T-helper 2 cell treated with Interferon-gamma antibody and Interleukin-4, amounts not matched to agents 5 μg/mL and 100 μg/mL, for 36 hours (primary cell): ENCODE measurements at places on chromosomes 13 and 19.

- no peak for DNase-seq
These were observed 77.2 kb upstream of the TMTC4 start for GRCh38 chr13:100751826-100752225.

DNA sequence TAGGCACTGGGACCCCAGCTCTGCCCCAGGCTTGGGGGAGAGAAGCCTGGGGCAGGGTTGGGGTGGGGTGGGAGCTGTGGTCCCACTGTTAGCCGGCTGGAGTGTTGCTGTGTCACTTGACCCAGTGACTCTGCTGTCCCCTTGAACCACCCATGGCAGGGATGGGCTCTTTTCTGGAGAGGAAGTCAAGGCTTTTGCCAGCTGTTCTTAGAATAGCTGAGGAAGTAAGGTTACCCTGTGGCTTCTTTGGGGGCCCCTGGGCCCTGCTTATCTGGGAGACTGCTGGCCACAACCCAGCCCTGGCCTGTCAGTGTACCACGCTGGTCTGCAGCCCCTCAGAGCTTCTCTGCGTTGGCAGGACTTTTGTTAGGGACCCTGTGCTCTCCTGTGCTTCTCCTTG lies 9.1 kb downstream of the PNPLA6 start:
- DNase-seq: no peak

DNA sequence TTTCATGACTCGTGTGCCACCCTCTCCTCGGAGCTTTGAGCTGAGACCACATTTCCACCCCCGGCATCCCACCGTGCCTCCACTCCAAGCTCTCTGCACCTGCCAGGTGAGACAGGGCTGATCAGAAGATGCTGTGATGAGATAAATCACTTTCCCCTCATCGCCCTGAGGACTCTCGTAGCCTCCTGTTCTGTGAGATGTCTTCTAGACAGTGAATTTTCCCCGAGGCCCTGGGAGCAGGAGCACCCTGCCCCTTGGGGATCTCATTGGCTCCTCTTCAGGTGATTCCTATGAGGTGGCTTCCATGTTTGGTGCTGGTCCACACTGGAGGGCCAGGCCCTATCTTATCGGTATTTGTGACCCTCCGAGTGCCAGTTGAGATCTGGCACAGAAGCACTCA lies 154.0 kb upstream of the TSHZ3 start:
- no peak for DNase-seq

GRCh38 chr19:44685877-44686276 lies 13.1 kb upstream of the CEACAM16 start:
- DNase-seq: no peak

DNA sequence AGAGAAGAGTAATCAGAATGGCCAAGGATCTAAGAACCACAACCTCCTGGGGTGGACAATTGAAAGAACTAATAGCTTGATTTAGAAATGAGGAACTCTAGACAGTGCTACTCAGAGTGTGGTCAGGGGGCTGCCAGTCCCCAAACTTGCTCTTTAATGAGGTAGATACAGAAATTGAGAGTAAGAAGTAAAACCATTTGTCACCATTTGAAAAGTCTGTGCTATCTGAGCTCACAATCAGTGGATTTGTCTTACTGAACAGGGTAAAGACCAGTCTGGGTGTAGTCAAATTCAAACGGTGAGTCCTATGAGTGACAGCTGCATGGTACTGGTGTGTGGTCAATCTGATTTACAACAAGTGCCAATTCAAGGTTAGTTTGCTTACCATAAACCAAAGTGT lies 118.9 kb downstream of the KL start:
- DNase-seq: no peak

GRCh38 chr13:63190742-63191141 lies 1775.1 kb upstream of the PCDH20 start:
- DNase-seq: no peak

DNA sequence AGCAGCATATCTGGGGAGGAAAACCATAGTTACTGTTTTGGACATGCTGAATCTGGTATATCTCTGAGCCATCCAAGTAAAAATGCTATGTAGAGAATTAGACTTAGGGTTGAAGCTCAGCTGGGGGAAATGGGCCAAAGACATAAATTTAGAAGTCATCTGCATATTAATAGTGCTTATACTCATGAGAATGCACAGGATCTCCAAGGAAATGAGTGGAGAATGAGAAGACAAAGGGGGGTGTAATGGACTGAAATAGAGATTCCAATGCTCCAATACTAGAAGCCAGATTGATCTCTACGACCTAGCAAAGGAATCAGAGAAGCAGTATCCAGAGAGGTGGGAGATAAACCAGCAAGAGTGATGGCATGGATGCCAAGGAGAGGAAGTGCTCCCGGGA lies 10.3 kb upstream of the FAM124A start:
- no peak for DNase-seq

- DNase-seq: no peak
These were observed 704.6 kb downstream of the EFNB2 start for GRCh38 chr13:105830821-105831220.
